H9 (cell line): ENCODE measurements at places on chromosomes 11 and 22.

DNA sequence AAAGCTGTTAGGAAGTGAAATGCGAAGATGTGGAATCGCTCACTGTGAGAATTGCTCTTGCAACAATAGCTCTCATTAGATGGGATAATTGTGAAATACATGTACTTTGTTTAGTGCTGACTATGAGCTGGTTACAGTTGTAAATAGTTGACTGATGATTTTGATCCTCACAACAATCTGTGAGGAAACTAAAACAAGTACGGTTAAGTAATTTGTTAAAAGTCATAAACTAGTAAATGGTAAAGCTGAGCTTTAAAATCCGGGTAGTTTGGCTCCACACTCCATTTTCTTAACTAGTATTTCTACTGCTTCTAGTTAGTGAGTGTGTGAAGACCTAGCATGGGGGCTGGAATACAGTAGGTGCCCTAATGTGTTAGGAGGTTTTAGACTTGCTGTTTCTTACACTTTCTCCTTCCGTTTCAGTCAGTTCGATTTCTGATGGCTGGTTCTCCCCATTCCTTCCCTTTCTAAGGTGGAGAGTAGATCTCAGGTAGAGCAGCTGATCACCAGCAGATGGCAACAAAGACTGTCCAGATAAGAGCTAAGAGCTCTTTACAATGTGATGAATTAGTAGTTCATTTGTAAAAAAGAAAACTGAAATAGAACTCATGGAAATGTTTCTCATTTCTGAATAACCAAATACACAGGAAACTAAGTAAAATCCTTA lies 16.3 kb upstream of the CYP2R1 start:
- DNase-seq: peak; percentile 39

- no peak for DNase-seq
Measured at GRCh38 chr22:47435204-47435487, 672.7 kb downstream of the TBC1D22A start.

GRCh38 chr22:20000246-20001081 lies 16.2 kb downstream of the ARVCF start:
- no peak for DNase-seq

DNA sequence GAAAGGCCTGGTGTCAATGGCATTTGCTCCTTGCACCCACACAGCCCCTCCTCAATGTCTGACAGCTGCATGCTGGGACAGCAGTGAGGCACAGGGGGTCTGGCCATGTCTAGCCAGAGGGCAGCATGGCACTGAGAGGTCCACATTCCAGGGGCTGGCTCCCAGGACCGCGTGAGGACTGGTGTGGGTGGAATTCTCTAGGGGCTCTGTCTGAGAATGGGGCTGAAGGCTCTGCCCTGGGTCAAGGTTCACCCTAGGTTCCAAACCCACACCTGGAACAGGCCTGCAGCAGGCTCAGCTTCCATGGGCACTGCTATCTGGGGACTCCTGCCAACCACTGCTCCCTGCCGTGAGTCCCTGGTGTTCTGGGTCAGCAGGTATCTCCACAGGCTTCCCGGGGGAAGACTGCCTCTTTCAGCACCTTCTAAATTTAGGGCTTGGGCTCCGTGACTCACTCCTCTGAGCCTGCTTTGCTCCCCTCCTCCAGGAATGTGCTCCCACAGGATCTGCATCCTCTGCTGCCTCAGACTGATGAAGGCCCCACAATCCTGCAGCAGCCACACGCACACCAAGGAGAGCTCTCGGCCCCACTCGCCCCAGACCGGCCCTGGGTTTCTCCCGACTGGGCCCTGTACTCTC lies 4.2 kb downstream of the STARD10 start:
- DNase-seq: no peak

DNA sequence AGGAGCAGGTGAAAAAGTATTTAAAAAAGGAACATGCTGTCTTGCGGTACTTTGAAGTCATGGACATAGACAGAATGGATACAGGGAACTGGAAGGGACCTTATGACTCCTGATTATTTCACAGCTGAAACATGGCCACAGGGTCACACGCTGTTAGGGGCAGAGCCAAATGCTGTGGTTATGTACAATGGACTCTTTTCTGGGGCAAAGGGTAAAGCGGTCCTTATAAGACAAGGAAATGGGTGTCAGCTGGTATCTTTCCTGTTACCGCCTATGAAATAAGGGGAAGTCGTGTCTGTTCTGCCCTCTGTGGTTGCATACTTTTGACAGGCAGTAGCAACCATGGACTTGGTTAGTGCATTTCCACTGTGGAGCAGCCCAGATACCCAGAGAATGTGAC lies 12.8 kb upstream of the ST14 start:
- DNase-seq: no peak

DNA sequence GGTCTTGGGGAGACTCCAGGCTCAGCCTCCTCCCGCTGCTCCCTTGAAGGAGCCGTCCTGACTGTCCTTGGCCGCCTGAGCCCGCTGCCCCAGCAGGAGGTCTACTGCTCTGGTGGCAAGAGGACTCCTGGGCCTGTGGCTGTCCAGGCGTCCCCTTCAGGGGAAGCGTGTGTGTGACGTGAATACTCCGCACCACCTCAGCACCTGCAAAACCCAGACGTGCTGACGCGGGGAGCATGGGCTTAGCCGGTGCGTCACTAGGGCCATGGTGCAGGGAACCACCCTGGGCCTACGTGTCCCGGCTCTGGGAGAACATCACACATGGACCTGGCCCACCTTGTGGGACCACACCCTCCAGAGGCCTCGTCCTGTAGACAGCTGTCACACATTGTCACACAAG lies 30.2 kb upstream of the BRSK2 start:
- no peak for DNase-seq

- no peak for DNase-seq
Measured at GRCh38 chr11:35343033-35343598, 76.2 kb downstream of the SLC1A2 start.

GRCh38 chr11:11798586-11799438 lies 43.0 kb upstream of the USP47 start:
- DNase-seq: no peak
